Heart left ventricle (tissue), 16 donors: ENCODE measurements at places on chromosomes 16 and 17. TPM values are rescaled to one million over a fixed set of nuclear protein-coding genes. Genes with fewer than 3 reads are reported as not detected.

GRCh38 chr17:39695089-39695474, 4.8 kb upstream of the ERBB2 start:
- DNase-seq, result no peak

DNA sequence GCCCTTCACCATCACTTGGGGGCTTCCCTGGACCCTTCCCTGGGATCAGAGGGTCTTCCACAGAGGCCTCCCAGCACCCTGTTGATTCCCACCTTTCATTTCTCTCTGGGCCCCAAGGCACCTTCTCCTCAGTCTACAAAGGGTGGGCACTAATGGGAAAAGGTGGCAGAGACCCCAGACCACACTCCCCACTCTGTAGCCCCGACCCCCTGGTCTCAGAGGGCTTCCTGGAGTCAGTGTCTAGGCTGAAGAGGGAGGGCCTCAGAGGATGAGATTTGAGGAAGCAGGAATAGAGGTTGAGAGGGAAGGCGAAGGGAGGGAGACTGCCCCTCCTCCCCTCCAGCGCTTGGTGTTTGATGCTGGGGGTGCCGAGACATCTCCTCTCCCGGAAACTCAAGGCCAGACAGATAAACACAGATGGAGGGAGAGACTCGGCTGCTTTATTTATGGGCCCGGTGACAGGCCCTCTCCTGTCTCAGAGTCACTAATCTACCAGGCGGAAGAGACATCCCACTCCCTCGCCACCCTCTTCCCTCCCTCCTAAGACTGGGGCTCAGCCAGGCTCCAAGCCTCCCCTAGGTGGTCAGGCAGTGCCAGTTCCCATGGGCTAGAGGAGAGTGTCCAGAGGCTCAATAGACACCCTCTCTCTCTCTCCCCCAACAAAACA, 18.5 kb upstream of the SP2 start:
- no peak for DNase-seq

DNA sequence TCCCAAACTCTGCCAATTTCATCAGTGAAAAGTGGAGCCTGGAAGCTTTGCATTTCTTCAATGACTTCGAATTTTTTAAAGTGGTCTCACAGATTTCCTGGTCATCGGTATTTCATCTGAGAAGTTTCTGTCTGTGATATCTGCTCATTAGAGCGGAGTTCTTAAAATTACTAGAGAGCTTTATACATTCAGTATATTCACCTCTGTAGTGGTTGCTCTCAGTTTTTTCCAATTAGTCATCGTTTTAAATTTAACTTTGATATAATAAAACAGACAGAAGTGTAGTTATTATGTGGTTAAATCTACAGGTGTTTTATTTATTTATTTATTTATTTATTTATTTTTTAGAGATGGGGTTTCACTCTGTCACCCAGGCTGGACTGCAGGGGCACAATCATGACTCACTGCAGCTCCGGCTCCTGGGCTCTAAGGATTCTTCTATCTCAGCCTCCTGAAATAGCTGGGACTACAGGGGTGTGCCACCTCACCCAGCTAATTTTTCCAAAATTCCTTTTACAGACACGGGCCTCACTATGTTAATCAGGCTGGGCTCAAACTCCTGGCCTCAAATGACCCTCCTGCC, 16.0 kb downstream of the ARHGAP17 start:
- no peak for DNase-seq

DNA sequence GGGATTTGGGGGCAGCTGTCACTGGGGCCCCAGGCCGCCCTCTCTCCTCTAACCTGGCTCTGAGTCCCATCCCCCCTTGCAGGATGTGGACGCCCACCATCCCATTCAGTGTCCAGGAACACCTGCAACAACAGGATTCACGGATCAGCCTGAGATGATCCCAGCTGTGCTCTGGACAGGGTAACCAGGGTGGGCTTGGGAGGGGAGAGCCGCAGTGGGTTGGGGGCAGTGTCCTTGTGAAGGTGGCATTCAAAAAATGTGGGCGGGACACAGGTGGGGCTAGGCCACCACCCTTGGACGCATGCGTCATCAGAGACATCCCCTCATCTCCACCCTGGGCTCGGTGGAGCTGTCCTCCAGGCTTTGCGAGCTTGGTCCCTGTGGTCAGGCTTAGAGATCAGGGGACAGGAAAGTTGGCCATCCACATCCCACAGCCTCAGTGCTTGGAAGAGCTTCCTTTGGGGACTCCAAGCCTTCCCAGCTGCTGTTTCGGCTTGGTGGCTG, 19.1 kb downstream of the DEXI start:
- DNase-seq, result no peak

DNA sequence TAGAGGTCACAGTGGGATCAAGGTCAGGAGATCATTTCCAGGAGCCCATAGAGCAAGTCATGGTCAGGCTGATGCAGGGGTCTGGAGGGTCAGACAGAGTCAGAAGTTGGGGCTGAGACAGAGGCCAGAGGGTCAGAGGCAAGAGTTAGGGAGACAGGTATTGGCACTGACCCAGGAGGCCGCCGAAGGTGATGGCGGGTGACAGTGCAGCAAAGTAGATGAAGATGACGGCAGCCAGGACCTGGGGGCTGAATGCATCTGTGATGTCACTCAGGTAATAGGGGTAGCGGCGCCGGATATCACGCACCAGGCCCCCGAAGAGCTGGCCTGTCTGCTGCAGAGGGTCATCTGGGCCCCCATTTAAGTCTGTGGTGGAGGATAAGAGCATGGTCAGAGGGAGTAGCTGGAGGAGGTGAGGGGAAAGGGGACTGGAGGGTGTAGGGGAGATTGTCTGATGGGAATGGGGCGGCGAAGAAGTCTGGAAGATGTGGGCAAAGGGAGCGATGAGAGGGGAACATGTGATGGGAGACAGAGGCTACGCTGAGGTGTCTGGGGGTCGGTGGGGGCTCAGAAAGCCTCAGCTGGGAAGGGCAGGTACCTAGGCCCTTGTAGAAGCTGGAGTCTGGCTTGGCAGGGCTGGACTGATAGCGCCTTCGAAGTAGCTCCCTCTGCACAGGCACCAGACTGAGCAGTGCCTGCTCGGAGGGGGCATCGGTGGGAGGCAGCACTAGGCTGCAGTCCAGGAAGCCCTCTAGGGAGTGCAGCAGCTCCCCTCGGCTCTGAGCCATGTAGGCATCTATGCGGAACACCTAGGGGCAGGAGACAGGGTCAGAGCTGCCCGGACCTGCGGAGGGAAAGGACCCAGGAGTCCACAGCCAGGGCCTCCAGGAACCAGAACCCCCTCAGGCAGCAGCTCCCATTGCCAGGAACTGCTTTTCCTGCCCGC, 9.8 kb downstream of the SLC4A1 start:
- no peak for DNase-seq

DNA sequence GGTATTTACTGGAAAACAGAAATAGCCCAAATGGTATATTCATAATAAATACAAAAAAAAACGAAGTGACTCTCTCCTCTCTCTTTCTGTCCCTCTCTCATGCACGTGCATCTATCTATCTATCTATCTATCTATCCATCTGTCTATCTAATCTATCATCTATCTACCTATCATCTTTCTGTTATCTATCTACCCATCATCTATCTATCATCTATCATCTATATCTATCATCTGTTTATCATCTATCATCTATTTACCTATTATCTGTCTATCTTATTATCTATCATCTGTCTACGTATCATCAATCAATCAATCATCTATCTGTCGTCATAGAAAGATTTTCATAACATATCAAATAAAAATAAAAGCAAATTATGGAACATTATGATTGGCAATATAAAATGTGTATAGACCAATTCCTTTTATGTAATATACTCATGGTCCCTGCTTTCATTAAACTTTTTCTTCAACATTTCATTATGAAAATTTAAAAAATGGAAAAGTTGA, 126.7 kb upstream of the CACNG3 start:
- DNase-seq, result no peak

GRCh38 chr17:69608808-69609472, 194.4 kb downstream of the MAP2K6 start:
- DNase-seq, result no peak

DNA sequence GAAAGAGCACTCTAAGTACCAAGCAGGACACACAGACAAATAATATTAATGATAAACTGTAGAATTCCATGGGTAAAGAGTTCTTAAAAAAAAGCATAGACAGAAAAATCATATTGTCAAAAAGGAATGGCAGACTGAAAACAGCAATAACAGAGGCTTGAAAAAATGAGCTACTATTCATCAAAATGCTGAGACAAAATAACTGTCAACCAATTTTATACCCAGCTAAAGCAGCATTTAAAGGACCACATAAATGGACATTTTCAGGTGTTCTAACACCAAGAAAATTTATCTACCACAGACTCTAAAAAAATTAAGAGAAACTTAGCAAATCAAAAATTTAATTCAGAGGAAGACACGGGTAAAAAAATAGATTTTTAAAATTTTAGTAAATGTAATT, 119.1 kb downstream of the DYNLRB2 start:
- DNase-seq, result no peak

DNA sequence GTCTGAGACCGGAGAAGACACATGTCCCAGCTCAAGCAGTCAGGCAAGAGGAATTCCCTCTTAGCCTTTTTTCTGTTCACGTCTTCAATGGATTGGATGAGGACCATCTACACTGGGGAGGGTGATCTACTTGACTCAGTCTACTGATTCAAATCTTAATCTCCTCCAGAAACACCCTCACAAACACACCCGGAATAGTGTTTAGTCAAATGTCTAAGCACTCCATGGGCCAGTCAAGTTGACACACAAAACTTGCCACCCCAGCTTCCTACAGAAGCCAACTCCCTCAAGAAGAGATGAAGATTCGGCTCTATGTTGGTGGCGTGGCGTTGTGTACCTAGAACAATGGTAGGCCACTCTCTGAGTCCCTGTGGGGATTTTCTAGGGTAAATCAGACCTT, 22.5 kb upstream of the NKD1 start:
- no peak for DNase-seq

DNA sequence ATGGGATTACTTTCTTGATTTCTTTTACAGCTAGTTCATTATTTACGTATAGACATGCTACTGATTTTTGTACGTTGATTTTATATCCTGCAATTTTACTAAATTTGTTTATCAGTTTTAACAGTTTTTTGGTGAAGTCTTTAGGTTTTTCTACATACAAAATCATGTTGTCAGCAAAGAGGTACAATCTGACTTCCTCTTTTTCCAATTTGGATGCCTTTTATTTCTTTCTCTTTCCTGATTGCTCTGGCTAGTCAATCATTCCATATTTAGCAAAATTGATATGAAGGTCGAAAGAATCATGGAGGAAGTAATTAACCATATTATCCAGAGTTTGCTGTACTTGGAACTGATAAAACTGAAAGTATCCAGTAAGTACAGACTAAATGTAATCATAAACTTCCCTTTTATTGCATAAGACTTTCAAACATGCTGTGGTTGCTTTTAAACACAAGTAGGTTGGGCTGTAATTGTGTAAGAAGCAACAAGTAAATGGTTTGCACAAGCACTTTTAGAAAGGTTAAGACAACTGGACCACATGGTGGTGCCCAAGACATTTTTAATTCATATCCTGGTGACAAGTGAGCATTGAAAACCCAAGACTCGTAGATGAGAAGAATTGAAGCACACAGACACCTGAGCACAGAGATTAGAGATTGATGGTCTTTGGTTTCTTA, 8.4 kb downstream of the GDE1 start:
- no peak for DNase-seq

DNA sequence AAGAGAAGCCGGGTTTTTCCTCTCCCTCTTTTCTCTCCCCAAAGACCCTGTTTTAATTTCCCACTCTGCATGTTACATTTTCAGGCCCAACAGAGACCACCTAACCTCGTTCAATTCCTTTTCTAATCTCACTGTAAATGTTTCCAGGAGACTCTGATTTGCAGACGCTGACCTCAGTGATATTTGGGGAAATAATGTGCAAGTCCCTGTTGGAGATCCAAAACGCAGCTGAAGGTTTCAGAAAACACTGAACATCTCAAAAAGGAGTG, 386.6 kb downstream of the NPIPA8 start:
- DNase-seq, result no peak

DNA sequence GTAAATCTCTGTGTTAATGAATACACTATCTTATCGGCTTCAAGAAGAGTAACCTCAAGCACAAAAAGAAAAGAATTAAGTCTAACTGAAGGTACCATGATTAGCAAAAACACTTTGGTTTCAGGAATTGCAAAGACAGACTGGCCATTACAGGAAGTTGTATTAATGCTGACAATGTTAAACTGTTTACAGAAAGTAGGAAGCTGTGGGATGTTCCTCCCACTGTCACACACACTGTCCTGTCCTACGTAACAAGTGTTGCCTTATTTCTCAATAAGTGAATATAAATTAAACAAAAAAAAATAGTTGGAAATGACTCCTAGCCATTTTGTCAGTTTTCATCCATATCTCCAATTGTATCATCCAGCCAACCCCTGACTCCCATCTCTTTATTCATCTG, 8.6 kb downstream of the GNA13 start:
- no peak for DNase-seq

The AARS1 gene
- polyA plus RNA-seq, result 82.0 TPM

The GPRC5B gene
- polyA plus RNA-seq, result 43.0 TPM

The SLC16A6 gene
- polyA plus RNA-seq, result not detected

The TMC7 gene
- polyA plus RNA-seq, result 1.1 TPM
